ENCODE measurements at places on chromosomes 7 and 10.

DNA sequence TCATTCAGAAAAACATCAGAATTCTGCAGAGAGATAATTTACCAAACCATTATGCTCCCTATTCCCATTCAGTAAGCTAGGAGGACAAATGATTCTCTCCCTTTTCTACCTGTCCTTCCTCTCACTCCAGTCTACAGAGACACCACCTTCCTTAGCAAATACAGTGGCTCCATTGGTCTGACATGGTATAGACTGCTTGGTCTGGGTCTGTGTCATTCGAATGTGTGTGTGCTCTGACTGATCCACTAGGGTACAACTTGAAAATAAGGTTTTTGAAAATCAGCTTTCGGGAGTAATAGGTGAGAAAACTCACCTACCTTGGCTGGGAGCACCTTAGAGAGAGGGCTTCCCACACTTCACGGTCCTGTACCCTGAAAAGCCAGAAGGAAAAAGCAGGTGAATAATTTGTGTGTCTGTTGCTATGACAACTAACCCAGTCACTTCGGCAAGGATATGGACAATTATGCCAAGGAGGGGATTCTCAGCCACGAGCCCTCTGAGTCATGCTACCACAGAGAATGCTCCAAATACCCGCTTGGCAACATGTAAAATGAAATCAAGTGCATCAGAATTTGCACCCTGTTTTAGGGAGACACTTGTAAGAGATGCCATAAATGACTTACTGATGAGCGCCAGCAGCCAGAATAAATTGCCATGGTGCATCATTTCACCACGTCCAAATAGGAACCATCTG is 114.5 kb upstream of the PRKCQ start:
- DNase-seq: no peak

DNA sequence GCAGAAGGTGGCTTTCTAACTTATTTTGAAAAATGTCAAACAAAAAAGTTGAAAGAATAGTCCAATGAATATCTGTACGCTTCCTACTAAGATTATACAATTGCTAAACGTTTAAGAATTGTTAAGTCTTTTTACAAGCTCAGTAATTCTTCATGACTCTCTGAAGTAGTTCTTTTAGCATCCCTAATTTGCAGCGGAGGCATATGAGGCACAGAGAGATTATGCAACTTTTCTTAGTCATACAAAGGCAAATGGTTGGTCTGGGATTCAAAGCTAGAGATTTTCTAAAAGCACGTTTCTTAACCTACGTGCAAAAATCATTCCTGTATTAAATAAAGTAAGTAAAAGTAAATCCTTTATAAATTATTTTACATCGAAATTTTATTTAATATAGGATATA is 254.2 kb downstream of the MAGI2 start:
- no peak for DNase-seq

DNA sequence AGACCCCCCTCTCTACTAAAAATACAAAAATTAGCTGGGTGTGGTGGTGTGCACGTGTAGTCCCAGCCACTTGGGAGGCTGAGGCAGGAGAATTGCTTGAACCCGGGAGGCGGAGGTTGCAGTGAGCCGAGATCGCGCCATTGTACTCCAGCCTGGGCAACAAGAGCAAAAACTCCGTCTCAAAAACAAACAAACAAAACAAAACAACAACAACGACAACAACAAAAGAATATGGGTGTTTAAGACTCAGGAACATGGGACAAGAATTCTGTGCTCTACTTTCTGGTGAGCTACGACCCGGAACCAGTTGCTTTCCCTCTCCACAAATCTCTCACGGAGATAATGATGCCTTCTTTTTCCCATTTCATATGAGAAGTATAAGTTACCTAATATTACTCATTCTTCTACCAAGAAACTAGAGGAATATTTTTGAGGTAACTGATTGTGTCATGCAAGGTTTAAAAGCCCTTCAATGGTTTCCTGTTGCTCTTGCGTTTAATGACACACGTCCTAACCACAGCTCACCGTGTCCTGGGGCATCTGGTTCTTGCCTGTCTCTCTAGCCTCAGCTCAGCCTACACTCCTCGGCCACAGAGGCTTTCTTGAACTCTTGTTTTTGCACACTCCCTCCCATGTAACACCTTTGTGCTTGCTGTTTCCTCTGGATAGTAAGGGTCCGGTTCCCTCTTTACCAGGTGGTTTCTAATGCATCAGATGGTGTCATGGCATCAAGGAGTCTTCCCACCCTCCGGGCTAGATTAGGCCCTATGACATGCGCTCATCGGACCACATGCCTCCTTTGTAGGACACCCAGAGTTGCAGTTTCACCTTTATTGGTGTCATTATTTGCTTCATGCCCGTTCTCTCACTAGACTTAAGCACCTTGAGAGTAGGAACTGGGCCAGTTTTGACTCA is 67.5 kb downstream of the PFKFB3 start:
- DNase-seq: peak; percentile 41

DNA sequence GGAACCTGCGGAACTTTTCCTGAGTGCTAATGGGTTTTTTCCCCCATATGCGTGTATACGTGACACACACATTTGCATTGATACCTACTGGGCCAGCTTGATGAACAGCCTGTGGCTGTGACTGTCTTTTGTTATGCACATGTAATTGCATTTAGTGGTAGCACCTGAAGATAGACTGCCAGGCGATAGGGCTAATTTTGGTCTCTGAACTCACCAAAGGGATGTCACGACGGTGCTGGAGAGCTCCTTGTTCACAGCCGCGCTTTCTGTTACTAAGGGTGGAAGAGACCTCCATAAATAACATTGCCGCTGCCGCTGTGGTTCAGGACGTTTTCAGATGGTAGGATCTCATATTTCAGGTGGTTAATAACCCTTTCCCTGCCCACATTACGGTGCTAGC is 133.2 kb downstream of the CAMK1D start:
- no peak for DNase-seq

- peak; percentile 56 for DNase-seq
Measured at GRCh38 chr7:64618785-64619456, 47.0 kb upstream of the ZNF107 start.

DNA sequence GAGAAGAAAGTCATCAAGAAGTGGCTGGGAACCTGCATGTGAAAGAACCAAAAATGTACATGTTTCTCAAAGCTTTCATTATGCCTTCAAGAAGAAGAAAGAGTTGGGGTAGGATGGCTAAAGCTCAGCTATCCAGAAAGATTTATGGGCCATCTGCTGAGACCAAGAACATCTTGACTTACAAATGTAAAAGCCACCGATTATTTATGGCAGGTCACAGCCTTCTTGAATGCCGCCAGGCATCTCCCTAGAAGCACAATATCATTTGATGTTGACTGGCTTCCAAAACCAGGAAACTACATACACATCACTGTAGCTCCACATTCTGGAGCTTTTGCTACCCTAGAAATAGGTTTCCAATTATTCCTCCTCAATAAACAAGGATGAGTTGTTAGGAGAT is 254.2 kb upstream of the AOAH start:
- DNase-seq: no peak
